ENCODE measurements at places on chromosomes 2 and 18. TPM values are rescaled to one million over a fixed set of nuclear protein-coding genes. Genes with fewer than 3 reads are reported as not detected.

Gene TMEM178A
- 0.25 TPM for total RNA-seq

DNA sequence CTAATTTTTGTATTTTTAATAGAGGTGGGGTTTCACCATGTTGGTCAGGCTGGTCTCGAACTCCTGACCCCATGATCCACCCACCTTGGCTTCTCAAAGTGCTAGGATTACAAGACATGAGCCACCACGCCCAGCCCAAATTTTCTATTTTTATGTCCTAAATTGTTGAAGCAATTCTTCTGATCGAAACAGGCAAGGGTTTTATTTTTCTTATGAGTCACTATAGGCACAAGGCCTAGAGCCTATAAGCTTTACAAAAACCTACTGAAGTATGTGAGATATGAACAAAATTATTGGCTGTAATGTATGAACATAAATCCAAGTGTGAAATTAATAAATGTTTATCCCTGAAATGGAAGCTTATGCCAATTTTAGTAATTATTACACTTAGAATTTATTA lies 464.2 kb upstream of the NRP2 start:
- no peaks in the 10 kb centered on the region for H3K27me3 ChIP-seq
- no peaks in the 10 kb centered on the region for H3K4me1 ChIP-seq
- H3K36me3 ChIP-seq, result no peaks in the 10 kb centered on the region

Gene LHCGR
- total RNA-seq, result not detected

Gene NCK2
- total RNA-seq, result 106 TPM

Gene CFAP65
- total RNA-seq, result not detected
